T-helper 1 cell treated with Interleukin-12 subunit alpha and Interleukin-12 subunit beta and Interleukin-4 antibody, amounts not matched to agents 30 ng/mL and 1 ng/mL, for 36 hours (primary cell): ENCODE measurements at places on chromosomes 7 and 10. TPM values are rescaled to one million over a fixed set of nuclear protein-coding genes. Genes with fewer than 3 reads are reported as not detected.

The LRMDA gene
- not detected in 2 replicates for total RNA-seq

The OR2A12 gene
- not detected in 2 replicates for total RNA-seq

The NEUROD6 gene
- not detected in 2 replicates for total RNA-seq

The NOS3 gene
- 10.5 and 12.1 TPM in 2 replicates for total RNA-seq

The EPO gene
- total RNA-seq: not detected in 2 replicates

The CFAP58 gene
- 0.15 and 0.34 TPM in 2 replicates for total RNA-seq

The TMEM213 gene
- 3.7 and 4.6 TPM in 2 replicates for total RNA-seq

The MALSU1 gene
- total RNA-seq: 49.2 and 56.2 TPM in 2 replicates

The CPN1 gene
- not detected in 2 replicates for total RNA-seq

The PRSS37 gene
- not detected in 2 replicates for total RNA-seq

The CTAGE6 gene
- 1.1 and 1.7 TPM in 2 replicates for total RNA-seq

The CALML5 gene
- not detected in 2 replicates for total RNA-seq

The IGFBP1 gene
- not detected in 2 replicates for total RNA-seq

The SH2D4B gene
- total RNA-seq: 0.10 and 0.17 TPM in 2 replicates

The LIPJ gene
- total RNA-seq: 0.10 TPM in 1 of 2 replicates, not detected in the other

The GPR85 gene
- not detected in 2 replicates for total RNA-seq

The CCM2 gene
- total RNA-seq: 117 and 118 TPM in 2 replicates

The SOSTDC1 gene
- not detected in 2 replicates for total RNA-seq

The AEBP1 gene
- 6.1 and 9.0 TPM in 2 replicates for total RNA-seq

The GIMAP7 gene
- 291 and 306 TPM in 2 replicates for total RNA-seq

The ADGRA1 gene
- total RNA-seq: not detected in 2 replicates

The NME8 gene
- total RNA-seq: not detected in 2 replicates
